ENCODE measurements at places on chromosomes 1 and 21.

DNA sequence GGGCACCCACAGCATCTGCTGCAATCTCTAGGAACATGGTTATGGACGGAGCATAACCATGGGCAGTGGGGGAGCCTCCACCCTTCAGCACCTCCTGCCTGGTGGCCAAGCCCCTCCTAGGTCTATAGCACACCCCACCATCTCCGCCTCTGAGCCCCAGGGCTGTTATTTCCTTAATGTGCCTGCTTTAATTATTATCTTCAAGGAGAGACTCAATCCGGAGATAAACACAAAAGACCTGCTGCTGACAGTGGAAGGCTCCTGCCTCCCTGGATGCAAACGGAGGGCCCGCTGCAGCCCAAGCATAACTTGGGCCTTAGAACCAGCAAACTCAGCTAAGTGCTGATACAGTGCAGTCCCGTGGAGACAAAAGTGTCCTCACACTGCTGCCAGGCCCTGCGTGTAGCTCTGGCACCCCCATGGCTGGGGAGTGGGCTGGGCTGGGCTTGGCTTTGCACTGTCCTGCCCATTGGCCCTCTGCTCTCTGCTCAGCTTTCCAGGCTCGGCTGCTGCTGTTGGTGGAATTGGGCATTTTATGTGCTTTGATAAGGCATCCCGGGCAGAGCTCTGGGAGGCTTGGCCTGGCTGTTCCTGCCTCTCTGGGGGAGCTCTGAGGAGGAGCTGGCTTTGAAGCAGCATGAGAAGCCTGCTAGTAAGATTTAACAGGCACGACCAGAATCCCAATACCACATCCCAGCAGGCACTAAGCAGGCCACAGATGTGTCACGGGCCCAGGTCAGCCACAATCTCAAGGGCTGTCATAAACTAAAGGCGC is 620.2 kb downstream of the PTPRU start:
- DNase-seq = peak; percentile 53

- no peak for DNase-seq
Observed at GRCh38 chr1:43302201-43302600, 1.4 kb downstream of the TIE1 start.

- DNase-seq = peak; percentile 82
Observed at GRCh38 chr1:37811027-37811655, 3.1 kb upstream of the YRDC start.

- no peak for DNase-seq
Observed at GRCh38 chr1:69290291-69290690, 277.4 kb upstream of the LRRC7 start.

- DNase-seq = no peak
Observed at GRCh38 chr1:41564741-41565475, 80.4 kb upstream of the EDN2 start.

DNA sequence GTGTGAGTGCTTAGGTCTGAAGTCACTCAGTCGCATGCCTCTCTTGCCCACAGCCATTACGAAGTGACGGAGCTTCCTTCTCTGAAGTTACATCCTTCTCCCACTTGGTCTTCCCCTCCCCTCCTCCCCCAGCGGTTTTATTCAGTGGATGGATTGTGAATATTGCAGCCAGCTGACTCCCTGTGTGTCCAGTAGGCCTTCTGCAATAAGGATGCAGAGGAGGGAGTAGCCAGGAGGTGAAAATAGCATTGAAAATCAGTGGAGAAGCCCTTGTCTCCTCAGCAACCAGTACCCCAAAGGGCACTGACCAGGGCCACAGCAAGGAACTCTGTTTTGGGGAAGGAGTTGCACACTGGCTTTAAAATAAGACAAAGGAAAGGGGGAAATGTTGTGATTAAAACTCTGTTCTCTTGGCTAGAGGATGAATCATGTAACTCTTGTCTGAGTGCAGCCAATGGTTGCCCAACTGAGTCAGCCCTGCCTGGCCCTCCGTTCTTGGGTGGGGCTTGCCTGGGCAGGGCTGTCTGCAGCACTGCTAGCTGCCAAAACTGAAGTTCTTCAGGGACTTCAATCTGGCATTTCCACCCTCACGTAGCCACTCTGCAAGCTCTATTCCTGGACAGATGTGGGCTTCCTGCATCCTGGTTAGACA is 4.3 kb downstream of the S100A10 start:
- no peak for DNase-seq

GRCh38 chr1:152169366-152170025 is 10.5 kb upstream of the RPTN start:
- no peak for DNase-seq

Measured in NCI-H2227 treated with DMSO at 0.1 percent for 48 hours (cell line).